Stimulated activated CD4-positive, alpha-beta T cell treated with anti-CD3 and anti-CD28 coated beads, Interleukin-1b, Interleukin-23, amount 100 ng/mL, for 24 hours (primary cell): ENCODE measurements at places on chromosomes 2 and 18.

DNA sequence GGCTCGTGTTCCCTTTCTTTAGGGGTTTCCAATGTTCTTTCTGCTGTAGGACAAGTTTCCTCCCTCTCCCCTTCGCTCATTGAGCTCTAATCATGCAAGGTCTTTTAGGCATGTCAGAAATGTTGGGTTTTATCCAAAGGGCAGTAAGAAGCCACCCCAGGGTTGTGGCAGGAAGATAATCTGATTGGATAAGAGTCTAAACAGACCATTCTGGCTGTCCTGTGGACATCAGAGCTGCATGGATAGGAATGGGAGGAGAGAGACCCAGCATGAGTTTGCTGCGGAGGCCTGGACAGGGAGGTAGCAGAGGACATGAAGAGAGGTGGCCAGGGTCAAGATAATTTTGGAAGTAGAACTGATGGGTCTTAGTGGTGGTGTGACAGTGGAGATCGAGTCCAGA is 88.2 kb downstream of the ACKR3 start:
- DNase-seq, result no peak

DNA sequence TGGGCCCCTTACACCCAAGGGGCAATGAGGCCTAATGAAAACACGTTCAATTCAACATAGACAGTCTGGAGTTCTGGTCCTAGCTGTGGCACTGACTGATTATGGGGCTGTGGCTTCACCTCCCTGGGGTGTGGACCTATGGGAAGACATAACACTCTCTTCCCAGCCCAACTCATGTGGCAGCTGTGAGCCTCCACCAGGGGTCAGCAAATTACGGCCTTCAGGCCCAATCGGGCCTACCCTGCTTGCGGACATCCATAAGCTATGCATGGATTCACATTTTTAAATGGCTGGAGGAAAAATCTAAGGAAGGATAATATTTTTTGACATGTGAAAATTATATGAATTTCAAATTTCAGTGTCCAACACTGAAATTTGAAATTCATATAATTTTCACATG is 101.3 kb downstream of the LOXHD1 start:
- no peak for DNase-seq

GRCh38 chr2:45690231-45690630 is 38.8 kb downstream of the PRKCE start:
- DNase-seq, result no peak

- DNase-seq, result no peak
Observed at GRCh38 chr18:21316296-21316695, 74.3 kb downstream of the GREB1L start.

GRCh38 chr18:58998401-58999203 is 133.9 kb downstream of the ZNF532 start:
- DNase-seq, result no peak

DNA sequence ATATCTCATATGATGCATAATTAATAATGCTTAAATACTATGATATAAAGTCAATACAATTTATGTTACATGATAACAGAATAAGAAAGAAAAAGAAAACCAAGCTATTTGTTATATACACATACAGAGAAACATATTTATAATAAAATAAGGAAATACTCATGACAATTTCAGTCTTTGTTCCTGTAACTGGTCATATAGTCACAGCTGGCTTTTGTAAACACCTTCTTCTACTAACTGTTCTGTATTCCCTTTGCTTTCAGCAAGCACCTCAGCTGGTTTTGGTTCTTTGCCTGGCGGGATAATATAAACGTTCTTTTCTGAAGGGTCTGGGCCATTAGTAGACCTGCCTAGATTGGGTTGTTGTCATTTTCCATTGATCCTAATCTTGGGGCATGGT is 158.5 kb downstream of the COPS8 start:
- no peak for DNase-seq

- no peak for DNase-seq
Observed at GRCh38 chr18:79852561-79853302, 55.0 kb downstream of the KCNG2 start.

DNA sequence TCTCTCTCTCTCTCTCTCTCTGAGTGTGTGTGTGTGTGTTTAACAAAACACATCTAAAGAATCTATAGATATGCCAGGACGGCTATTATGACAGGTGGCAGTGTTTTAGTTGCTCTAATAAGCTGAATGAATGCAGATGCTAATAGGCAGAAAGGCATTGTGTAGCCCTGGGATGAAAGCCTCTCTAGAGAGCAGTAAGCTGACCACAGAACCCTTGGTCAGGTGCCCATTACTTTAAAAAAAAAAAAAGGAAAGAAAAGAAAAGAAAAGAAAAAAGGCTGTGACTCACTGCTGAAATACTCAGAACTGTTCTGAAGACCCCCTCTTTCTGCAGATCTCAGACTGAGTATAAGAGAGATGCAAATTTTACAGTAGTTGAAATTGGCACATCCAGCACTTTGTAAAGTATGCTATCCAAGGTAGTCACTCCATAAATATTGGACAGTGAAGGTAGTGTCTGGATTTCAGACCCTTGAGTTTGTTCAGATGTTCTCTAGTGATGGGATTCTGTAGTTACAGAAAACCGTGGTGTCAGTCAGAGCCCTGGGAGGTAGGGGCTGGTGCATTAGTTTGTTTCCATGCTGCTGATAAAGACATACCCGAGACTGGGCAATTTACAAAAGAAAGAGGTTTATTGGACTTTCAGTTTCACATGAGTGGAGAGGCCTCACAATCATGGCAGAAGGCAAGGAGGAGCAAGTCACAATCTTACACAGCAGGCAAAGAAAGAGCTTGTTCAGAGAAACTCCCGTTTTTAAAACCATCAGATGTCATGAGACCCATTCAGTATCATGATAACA is 30.9 kb downstream of the OSBPL6 start:
- DNase-seq, result no peak

DNA sequence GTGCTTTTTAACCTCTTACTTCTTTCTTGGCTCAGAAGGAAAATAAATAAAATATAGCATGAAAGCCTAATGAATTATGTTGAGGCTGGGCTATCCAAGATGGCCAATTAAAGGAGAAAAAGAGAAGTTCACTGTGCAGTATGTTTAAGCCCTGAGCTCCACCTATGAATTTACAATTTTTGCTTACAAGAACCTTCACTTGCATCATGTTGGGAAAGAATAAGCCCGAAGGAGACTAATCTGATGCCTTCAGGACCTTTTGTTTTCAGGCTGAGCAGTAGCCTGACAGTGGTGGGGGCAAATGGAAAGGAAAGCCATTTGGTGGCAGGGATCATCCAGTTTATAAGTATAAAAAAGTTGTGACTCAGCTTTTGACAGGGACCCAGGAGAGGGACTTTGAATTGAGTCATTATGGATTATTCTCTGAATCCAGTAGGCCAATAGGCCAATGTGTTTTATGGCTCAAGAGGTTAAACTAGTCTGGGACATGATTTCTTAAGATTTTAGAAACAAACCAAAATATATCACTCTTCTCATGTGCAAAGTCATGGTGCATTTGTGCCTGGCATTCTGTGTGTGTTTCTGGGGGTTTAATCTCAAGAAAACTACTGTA is 56.9 kb downstream of the E2F6 start:
- DNase-seq, result no peak

- DNase-seq, result no peak
Observed at GRCh38 chr2:169803480-169803879, 4.8 kb downstream of the SSB start.

DNA sequence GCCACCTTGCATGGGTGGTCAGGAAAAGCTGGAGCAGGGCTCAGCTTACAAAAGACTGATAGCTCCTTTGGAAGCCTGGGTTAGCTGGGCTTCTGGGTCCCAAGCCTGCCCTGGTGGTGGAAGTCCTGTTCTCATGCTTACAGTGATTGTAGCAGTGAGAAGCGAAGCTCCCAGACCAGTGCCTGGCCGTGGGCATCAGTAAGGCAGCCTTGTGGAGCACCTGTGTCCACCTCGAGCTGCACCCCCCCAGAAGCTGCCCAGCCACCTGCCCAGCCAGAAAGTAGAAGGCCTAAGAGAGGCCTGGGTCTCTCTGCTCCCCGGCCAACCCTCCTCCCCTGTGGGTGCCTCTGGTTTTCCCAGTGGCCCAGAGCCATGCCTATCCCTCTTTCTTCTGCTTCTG is 10.5 kb downstream of the GLI2 start:
- DNase-seq, result no peak

DNA sequence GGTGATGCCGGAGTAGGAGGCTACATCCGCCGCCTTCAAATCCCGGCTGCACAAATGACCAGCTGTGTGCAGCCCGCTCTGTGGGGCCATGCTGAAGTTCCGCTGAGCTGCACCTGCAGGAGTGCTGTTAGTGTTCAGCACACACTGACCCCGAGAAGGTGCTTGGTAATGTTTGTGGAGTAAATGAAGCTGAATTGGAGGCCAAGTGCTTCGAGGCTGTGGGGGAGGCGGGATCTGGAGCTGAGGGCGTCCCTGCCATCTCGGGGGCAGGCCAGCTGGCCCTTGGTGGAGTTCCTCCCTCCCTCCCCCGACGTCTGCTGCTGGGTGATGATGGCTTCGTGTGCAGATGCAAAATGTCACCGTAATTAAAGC is 23.2 kb downstream of the KCNF1 start:
- DNase-seq, result no peak

DNA sequence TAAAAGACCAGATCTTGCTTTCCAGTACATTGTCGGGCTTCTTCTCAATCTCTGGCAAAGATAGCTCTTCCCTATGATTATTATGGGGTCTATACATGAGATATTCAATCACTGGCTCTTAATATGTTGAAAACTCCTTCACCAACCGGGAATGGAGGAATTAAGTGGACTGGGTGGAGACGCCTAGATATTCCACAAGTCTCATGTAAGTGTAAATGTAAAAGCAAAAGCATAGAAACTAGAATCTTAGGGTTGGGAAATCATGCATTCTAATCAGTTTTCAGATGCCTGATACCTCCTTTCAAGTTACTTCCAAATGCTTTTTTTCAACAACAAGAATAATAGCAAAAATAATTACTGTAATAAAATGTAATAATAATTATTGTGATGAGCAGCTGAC is 38.0 kb downstream of the DPP4 start:
- DNase-seq, result no peak

- DNase-seq, result no peak
Observed at GRCh38 chr18:23618862-23619387, 32.6 kb upstream of the NPC1 start.

- DNase-seq, result no peak
Observed at GRCh38 chr2:100321866-100322820, at the start of gene LONRF2. Gene LONRF2, minus strand, starts transcription at chr2:100322501. Its CDS starts 408 bp downstream, at chr2:100322093.

DNA sequence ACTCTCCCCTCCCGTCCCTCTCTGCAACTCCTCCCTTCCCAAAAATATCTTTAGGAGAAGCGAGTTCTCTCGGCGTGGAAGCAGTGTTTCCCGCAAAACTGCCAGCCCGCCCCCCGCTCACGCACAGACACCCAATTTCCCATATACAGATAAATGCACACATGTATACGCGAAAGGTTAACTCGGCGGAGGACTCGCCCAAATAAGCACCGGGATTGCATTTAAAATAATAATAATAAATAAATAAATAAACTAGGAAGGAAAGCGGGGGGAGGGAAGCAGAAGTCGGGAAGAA is 70.0 kb upstream of the PSMD14 start:
- DNase-seq, result no peak
